ENCODE measurements at places on chromosomes 11 and 22.

- no peaks in the 10 kb centered on the region for H3K36me3 ChIP-seq
- H3K4me1 ChIP-seq, result no peaks in the 10 kb centered on the region
- H3K27ac ChIP-seq, result no peak overlapping the region
- no peaks in the 10 kb centered on the region for H3K27me3 ChIP-seq
- H3K4me3 ChIP-seq, result no peak overlapping the region
These were observed 203.5 kb upstream of the E2F8 start for GRCh38 chr11:19444231-19444630.

GRCh38 chr11:19359221-19360000 lies 118.7 kb upstream of the E2F8 start:
- DNase-seq, result no peak
- H3K27me3 ChIP-seq, result no peaks in the 10 kb centered on the region
- no peak overlapping the region for H3K27ac ChIP-seq
- no peak overlapping the region for H3K4me3 ChIP-seq
- no peaks in the 10 kb centered on the region for H3K4me1 ChIP-seq
- H3K36me3 ChIP-seq, result no peaks in the 10 kb centered on the region

GRCh38 chr11:119108146-119108856 lies 1.2 kb downstream of the C2CD2L start:
- H3K4me3 ChIP-seq, result peak overlapping the region; percentile 83
- peak; percentile 33 for DNase-seq
- no peaks in the 10 kb centered on the region for H3K27me3 ChIP-seq
- H3K36me3 ChIP-seq, result peaks cover 26% of the 10 kb centered on the region

DNA sequence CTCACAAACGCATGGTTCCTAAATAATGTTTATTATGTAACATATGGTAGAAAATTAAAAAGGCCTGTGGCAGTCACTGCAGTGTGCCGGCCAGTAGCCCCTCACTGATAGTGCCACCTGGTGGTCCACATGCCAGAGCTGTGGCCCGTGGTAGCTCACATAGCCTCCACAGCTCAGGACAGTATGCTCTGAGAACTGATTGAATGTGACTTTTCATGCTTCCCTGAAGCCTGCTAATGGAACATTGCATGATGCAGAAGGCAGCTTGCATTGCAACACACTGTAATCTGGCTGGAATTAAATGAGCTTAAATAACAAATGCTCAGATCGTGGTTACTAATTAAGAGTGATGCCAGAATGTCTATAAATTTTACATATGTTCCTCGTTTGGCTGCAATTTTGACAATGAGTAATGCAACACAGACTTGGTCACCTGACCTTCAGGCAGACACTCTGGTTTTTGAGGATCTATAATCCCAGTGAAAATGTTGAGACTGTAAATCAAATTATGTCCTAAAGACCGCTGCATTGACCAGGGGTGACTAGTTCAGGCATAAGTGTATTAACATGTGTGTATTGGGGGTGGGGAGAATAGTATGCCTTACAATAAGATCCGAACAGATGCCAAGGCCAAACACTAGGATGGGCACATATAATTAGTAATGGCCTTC lies 566.4 kb downstream of the METTL15 start:
- no peak for DNase-seq
- no peaks in the 10 kb centered on the region for H3K4me1 ChIP-seq
- no peaks in the 10 kb centered on the region for H3K36me3 ChIP-seq
- no peak overlapping the region for H3K4me3 ChIP-seq

DNA sequence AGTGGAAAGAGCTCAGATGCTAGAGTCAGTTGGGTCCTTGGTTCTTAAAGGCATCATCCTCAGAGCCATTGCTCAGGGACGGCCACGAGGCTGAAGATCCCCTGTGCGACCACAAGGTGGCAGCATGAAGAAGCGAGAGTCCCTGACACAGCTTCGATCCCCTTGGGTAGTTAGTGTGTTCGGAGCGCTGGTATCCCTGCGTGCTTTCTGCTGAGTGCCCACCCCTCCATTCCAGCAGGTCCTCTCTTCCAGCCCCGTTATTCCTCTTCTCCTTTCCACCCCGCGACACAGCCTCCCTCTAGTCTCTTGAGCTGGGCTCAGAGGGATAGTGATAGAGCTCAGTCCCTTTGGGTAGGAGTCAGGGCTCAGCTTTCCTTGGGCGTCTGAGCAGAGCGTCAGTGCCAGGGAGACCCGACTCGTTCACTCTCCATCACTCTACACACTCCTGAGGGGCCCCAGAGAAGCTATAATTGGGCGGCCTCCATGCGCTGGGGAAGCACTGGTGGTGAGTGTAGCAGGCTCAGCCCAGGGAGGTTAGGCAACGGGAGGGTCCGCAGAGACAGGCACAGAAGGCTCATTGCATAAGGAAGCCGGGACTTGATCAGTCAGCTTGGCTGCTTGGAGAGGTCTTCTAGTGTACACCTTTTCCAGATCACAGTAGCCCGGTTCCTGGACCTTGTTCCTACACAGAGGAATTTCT lies at the start of gene OR51D1:
Gene OR51D1 (plus strand): TSS at position 516 of the 700 bp plus-strand sequence. CDS start 2,314 bp downstream, outside the sequence.
- no peaks in the 10 kb centered on the region for H3K36me3 ChIP-seq
- no peak within 1 kb of the TSS for H3K27ac ChIP-seq
- H3K4me1 ChIP-seq, result no peaks in the 10 kb centered on the region
- peak; percentile 60 for DNase-seq
- H3K27me3 ChIP-seq, result no peaks in the 10 kb centered on the region

- H3K27me3 ChIP-seq, result no peaks in the 10 kb centered on the region
- H3K36me3 ChIP-seq, result no peaks in the 10 kb centered on the region
These were observed 46.6 kb downstream of the CWC15 start for GRCh38 chr11:94926698-94927237.

GRCh38 chr11:65043881-65044501 lies 3.0 kb downstream of the SAC3D1 start:
- H3K27ac ChIP-seq, result no peak overlapping the region
- DNase-seq, result no peak
- no peaks in the 10 kb centered on the region for H3K27me3 ChIP-seq
- no peak overlapping the region for H3K4me3 ChIP-seq
- peaks cover 43% of the 10 kb centered on the region for H3K4me1 ChIP-seq
- peaks cover 6% of the 10 kb centered on the region for H3K36me3 ChIP-seq

GRCh38 chr11:78266451-78266850 lies 77.7 kb downstream of the USP35 start:
- no peak for DNase-seq
- no peaks in the 10 kb centered on the region for H3K27me3 ChIP-seq
- H3K36me3 ChIP-seq, result no peaks in the 10 kb centered on the region
- H3K4me3 ChIP-seq, result no peak overlapping the region
- no peaks in the 10 kb centered on the region for H3K4me1 ChIP-seq

GRCh38 chr11:33362051-33362910 lies 105.1 kb downstream of the HIPK3 start:
- H3K27me3 ChIP-seq, result no peaks in the 10 kb centered on the region
- no peaks in the 10 kb centered on the region for H3K36me3 ChIP-seq
- H3K4me3 ChIP-seq, result no peak overlapping the region
- H3K27ac ChIP-seq, result no peak overlapping the region

GRCh38 chr11:69479591-69480271 lies 1.7 kb upstream of the LINC01488 start:
- H3K27me3 ChIP-seq, result no peaks in the 10 kb centered on the region
- DNase-seq, result no peak
- H3K4me3 ChIP-seq, result no peak overlapping the region
- H3K36me3 ChIP-seq, result no peaks in the 10 kb centered on the region

DNA sequence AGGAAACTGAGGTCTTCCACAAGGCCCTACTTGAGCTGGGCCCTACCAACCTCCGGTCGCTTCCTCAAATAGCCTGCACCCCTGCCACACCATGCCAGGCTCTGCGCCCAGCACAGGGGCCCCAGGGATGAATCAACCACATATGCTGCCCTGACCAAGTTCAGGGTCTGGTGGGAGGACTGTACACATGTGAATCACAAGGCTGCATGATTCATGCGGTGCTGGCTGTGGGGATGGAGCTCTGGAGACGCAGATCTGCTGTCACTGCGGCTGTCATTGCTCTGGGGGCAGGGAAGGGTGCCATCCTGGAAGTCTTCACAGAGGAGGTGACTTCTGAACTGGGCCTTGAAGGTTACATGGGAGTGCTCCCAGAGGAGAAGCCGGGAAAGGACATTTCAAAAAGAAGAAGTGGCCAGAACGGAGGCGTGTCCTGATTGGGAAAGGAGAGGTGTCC lies 21.5 kb downstream of the CYTH4 start:
- no peak overlapping the region for H3K4me3 ChIP-seq
- peak overlapping the region; percentile 45 for H3K27ac ChIP-seq
- H3K36me3 ChIP-seq, result peaks cover 37% of the 10 kb centered on the region
- H3K27me3 ChIP-seq, result no peaks in the 10 kb centered on the region
- H3K4me1 ChIP-seq, result peaks cover 100% of the 10 kb centered on the region
- DNase-seq, result no peak

DNA sequence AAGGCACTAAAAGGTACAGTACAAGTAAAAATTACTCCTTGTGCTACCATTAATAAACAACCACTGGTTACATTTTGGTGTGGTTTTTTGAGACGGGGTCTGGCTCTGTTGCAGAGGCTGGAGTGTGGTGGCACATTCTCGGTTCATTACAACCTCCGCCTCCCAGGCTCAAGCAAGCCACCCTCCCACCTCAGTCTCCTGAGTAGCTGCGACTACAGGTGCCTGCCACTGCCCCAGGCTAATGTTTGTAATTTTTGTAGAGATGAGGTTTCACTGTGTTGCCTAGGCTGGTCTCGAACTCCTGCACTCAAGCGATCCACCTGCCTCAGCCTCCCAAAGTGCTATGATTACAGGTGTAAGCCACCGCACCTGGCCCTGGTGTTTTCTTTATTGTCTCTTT lies 20.8 kb downstream of the TAF1D start:
- no peak for DNase-seq
- peaks cover 12% of the 10 kb centered on the region for H3K36me3 ChIP-seq
- H3K27me3 ChIP-seq, result no peaks in the 10 kb centered on the region
- H3K27ac ChIP-seq, result no peak overlapping the region
- H3K4me3 ChIP-seq, result no peak overlapping the region

DNA sequence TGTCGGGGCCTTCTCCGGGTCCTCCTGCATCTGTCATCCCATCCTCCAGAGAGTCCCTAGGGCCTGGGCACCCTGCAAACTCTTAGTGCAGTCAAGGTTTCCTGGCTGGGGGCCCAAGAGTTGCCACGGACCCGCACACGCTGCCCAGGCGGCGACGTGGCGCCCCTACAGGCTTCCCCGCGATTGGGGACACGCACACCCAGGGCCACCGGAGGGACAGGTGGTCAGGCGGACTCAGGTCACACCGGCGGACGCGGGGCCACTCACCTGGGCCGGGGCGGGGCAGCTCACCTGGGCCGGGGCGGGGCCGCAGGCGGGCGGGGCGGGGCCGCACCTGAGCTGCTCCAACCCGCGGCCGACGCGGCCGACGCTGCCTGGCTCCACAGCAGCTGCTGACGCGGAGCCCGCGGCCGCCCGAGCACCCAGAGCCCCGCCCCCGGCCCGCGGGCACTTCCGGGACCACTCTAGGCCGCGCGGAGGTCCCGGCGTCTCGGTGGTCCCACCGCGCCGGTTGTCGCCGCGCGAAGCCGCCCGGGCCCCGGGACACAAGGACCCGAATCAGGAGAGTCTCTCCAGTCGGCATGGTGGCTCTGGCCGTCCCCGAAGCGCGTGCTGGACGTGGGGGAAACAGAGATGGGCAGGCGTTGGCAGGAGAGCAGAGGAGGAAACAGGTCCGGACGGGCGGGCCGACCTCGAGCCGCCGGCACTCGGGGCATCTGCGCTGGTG lies at the start of gene ZNF70:
Gene ZNF70 (minus strand): TSS at position 399 of the 727 bp plus-strand sequence. CDS start 5,972 bp downstream, outside the sequence.
- peak; percentile 88 for DNase-seq
- peaks cover 13% of the 10 kb centered on the region for H3K4me1 ChIP-seq
- no peaks in the 10 kb centered on the region for H3K27me3 ChIP-seq
- peak within 1 kb of the TSS; percentile 67 for H3K27ac ChIP-seq

- no peak overlapping the region for H3K27ac ChIP-seq
- H3K27me3 ChIP-seq, result no peaks in the 10 kb centered on the region
- H3K4me3 ChIP-seq, result no peak overlapping the region
- no peak for DNase-seq
- H3K4me1 ChIP-seq, result no peaks in the 10 kb centered on the region
These were observed 245.4 kb downstream of the GRIK4 start for GRCh38 chr11:120756931-120757330.

DNA sequence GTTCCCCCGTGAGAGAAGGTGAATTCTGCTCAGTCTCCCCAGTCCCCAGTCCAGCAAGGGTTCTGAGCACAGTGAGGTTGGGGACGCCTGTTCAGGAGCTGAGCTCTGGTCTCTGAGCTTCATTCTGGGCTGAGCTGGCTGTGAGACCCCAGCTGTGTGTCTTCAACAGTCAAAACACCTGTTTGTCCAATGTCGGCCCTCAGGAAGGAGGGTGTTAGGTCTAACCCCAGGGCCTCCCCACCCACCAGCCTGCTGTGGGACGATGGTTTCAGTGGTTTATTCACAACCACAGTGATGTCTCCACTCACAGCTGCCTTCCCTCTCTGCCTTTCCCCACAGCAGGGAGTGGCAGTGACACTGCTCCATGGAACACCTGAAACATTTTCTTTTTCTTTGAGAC lies 1282.9 kb downstream of the TBC1D22A start:
- no peak overlapping the region for H3K4me3 ChIP-seq
- H3K27me3 ChIP-seq, result no peaks in the 10 kb centered on the region
- no peak overlapping the region for H3K27ac ChIP-seq
- no peaks in the 10 kb centered on the region for H3K4me1 ChIP-seq

DNA sequence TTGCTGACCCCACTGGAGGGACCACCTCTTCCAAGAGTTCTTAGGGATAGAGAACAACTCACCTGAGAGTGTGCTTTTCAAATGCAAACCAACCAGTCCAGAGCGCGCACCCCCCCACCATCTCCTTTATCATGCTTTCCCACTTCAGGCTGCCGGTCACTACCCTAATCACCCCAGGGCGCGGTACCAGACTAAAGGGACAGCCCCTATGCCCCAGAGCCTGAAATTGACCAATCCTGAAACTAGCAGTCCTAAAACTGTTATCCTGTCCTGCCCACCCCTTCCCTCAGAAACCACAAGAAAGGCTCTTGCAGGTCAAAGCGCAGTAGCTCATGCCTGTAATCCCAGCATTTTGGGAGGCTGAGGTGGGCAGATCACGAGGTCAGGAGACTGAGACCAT lies 37.0 kb downstream of the NEAT1 start:
- H3K4me1 ChIP-seq, result peaks cover 11% of the 10 kb centered on the region
- H3K27me3 ChIP-seq, result no peaks in the 10 kb centered on the region
- no peak overlapping the region for H3K4me3 ChIP-seq
- H3K36me3 ChIP-seq, result no peaks in the 10 kb centered on the region
- no peak overlapping the region for H3K27ac ChIP-seq

- no peaks in the 10 kb centered on the region for H3K36me3 ChIP-seq
- no peak overlapping the region for H3K27ac ChIP-seq
- H3K4me3 ChIP-seq, result no peak overlapping the region
These were observed 61.9 kb downstream of the CYB5R2 start for GRCh38 chr11:7611411-7611810.

DNA sequence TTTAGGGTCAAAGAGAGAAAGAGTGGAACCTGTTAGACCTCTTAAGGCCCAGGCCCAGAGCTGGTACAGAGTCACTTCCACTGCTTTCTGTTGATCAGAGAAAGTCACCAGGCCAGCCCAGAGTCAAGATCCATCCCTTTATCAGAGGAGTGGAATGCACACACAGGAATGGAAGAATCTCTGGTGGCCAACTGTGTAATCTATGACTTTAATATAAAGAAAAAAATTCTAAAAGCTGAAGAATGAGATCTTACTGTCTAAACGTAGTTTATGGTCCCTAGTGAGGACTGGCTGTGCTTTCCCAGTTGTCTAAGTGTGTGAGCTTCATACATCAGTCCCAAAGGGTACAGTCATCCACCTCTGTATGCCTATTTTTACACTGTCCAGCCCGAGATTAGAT lies 51.0 kb downstream of the PPFIBP2 start:
- no peaks in the 10 kb centered on the region for H3K27me3 ChIP-seq
- no peaks in the 10 kb centered on the region for H3K36me3 ChIP-seq
- H3K27ac ChIP-seq, result no peak overlapping the region
- no peak overlapping the region for H3K4me3 ChIP-seq
- DNase-seq, result no peak
- no peaks in the 10 kb centered on the region for H3K4me1 ChIP-seq

Data from CD4-positive, alpha-beta memory T cell (primary cell).